ENCODE measurements at places on chromosomes 16 and 17. TPM values are rescaled to one million over a fixed set of nuclear protein-coding genes. Genes with fewer than 3 reads are reported as not detected.
A peak's percentile ranks its signal among the peaks of the same experiment; 100 is the strongest.

MED1 gene
- 35.7 TPM for total RNA-seq

CLEC18C gene
- total RNA-seq: 0.59 TPM

GRCh38 chr16:67034487-67034886 is 5.5 kb downstream of the CBFB start:
- H3K4me3 ChIP-seq: no peak overlapping the region
- no peak overlapping the region for H3K27ac ChIP-seq
- H3K36me3 ChIP-seq: peaks cover 15% of the 10 kb centered on the region
- peaks cover 13% of the 10 kb centered on the region for H3K4me1 ChIP-seq
- DNase-seq: no peak

GRCh38 chr17:80379348-80379747 is 35.6 kb upstream of the ENDOV start:
- H3K27ac ChIP-seq: no peak overlapping the region
- no peak overlapping the region for H3K4me3 ChIP-seq
- H3K4me1 ChIP-seq: no peaks in the 10 kb centered on the region
- H3K27me3 ChIP-seq: no peaks in the 10 kb centered on the region
- DNase-seq: no peak
- H3K36me3 ChIP-seq: peaks cover 6% of the 10 kb centered on the region

- no peak overlapping the region for H3K4me3 ChIP-seq
- peaks cover 27% of the 10 kb centered on the region for H3K27me3 ChIP-seq
- DNase-seq: no peak
- H3K36me3 ChIP-seq: no peaks in the 10 kb centered on the region
- no peaks in the 10 kb centered on the region for H3K4me1 ChIP-seq
- no peak overlapping the region for H3K27ac ChIP-seq
Measured at GRCh38 chr16:77794586-77794985, 6.2 kb downstream of the VAT1L start.

SLC38A8 gene
- total RNA-seq: not detected

DNA sequence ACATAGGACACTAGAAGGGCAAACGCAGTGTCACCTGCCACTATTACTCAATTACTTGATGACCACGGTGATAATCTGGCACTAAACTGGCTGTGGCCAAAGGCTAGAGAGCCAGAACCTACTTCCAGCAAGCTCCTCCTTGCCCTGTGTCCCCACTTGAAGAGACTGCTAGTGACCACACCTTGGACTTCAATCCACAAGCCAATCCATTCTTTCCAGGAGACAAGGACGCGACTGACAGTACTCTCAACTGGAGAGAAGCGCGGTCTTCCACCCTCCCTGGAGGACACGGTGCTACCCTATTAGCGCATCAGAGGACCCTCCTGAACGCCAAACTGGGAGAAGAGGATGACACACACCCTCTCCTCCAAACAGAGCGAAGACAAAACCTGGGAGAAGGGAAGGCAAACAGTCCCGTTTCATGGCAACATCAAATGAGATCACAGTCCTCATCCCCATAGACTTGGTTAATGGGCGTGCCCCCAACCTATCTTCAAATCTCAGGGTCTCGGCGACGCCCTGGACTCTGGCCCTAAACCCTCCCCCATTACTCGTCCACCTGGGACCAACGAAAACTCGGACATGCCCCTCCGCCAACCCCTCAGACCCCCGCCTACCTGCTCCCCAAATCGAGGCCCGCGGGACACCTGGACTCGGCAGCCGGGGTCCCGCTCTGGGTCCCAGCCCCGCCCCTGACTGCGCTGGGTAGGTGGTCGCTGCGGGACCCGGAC is 508 bp downstream of the FLCN start:
- H3K36me3 ChIP-seq: 0 out of 2 replicates have a peak, but pooled peaks cover 8% of the 10 kb centered on the region
- no peaks in the 10 kb centered on the region for H3K27me3 ChIP-seq
- H3K4me1 ChIP-seq: peaks cover 19% of the 10 kb centered on the region
- peak overlapping the region; percentile 87 for H3K4me3 ChIP-seq
- DNase-seq: peak; percentile 30
- H3K27ac ChIP-seq: peak overlapping the region; percentile 82

- H3K4me1 ChIP-seq: no peaks in the 10 kb centered on the region
- no peak for DNase-seq
- no peak overlapping the region for H3K4me3 ChIP-seq
- peaks cover 65% of the 10 kb centered on the region for H3K27me3 ChIP-seq
Measured at GRCh38 chr17:32935726-32936125, 7.8 kb downstream of the TMEM98 start.

CNGB1 gene
- total RNA-seq: 1.1 TPM

DNA sequence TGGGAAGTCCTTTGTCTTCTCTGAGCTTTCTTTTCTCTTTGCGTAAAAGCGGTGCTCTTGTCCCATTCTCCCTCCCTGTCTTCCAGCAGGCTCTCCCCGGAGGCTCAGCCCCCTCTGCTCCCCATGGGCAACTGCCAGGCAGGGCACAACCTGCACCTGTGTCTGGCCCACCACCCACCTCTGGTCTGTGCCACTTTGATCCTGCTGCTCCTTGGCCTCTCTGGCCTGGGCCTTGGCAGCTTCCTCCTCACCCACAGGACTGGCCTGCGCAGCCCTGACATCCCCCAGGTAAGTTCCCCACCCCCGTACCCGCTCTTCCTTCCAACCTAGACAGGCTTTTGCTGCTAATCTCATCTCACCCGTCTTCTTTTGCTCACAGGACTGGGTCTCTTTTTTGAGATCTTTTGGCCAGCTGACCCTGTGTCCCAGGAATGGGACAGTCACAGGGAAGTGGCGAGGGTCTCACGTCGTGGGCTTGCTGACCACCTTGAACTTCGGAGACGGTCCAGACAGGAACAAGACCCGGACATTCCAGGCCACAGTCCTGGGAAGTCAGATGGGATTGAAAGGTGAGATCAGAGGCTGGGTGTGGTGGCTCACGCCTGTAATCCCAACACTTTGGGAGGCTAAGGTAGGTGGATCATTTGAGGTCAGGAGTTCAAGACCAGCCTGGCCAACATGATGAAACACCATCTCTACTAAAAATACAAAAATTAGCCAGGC is 1.3 kb downstream of the TMEM219 start:
- H3K27ac ChIP-seq: no peak overlapping the region
- no peaks in the 10 kb centered on the region for H3K36me3 ChIP-seq
- no peaks in the 10 kb centered on the region for H3K27me3 ChIP-seq

- no peak for DNase-seq
- H3K4me3 ChIP-seq: no peak overlapping the region
- no peak overlapping the region for H3K27ac ChIP-seq
- H3K4me1 ChIP-seq: peaks cover 29% of the 10 kb centered on the region
- no peaks in the 10 kb centered on the region for H3K36me3 ChIP-seq
- no peaks in the 10 kb centered on the region for H3K27me3 ChIP-seq
Measured at GRCh38 chr17:38578229-38579082, 27.3 kb downstream of the SRCIN1 start.

DNA sequence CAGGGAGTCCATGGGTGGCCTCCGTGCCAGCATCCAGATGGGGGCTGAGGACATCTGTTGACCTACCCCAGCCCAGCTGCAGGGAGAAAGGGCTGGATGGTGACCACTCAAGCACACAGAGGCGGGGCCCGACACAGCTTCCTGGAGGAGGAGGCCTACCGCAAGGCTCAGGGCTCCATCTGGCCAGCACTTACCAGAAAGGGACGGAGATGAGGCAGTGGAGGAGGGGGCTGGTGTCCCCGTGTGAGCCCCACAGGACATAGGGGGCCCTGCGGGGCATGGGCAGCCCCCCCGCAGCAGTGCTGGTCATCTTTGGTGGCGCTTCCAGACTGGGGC is 147.5 kb upstream of the CIBAR2 start:
- DNase-seq: no peak
- no peaks in the 10 kb centered on the region for H3K4me1 ChIP-seq
- no peaks in the 10 kb centered on the region for H3K36me3 ChIP-seq
- no peak overlapping the region for H3K4me3 ChIP-seq
- H3K27ac ChIP-seq: no peak overlapping the region
- no peaks in the 10 kb centered on the region for H3K27me3 ChIP-seq

RASL10B gene
- total RNA-seq: 0.11 TPM

DNA sequence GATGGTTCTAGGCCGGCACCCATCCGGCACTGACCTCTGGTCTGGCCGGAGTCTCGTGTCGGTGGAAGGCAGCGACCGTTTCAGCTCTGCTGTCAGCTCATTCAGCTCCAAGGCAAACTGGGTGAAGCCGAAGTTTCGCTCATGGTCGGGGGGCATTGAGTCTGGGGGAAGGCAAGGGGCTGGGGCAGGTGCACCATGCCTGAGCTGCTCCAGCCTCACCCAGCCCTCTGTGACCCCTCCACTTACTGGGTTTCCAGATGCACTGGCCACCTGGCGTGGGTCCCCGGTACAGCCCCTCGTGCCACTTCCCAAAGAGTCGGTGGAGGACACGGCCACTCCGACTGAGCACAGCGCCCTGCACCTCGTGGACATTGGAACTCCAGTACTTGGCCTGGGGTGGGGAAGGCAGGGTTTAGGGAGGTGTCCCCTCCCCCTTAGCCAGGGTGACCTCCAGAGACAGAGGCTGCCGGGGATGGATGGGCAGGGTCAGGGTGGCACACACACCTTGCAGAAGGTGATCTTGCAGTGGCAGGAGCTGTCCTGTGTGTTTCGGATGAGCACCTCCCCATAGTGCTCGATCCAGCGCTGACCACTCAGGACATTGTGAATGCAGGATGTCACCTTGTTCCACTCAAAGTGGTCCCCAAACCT is 12.6 kb downstream of the OSBPL7 start:
- H3K36me3 ChIP-seq: peaks cover 24% of the 10 kb centered on the region
- peaks cover 40% of the 10 kb centered on the region for H3K4me1 ChIP-seq
- H3K27me3 ChIP-seq: no peaks in the 10 kb centered on the region
- H3K27ac ChIP-seq: peak overlapping the region; percentile 97
- H3K4me3 ChIP-seq: no peak overlapping the region

- H3K27ac ChIP-seq: no peak overlapping the region
- DNase-seq: no peak
- peaks cover 31% of the 10 kb centered on the region for H3K4me1 ChIP-seq
- no peak overlapping the region for H3K4me3 ChIP-seq
Measured at GRCh38 chr16:20940871-20941635, 40.5 kb downstream of the LYRM1 start.

- H3K4me3 ChIP-seq: no peak overlapping the region
- H3K4me1 ChIP-seq: no peaks in the 10 kb centered on the region
- H3K27ac ChIP-seq: no peak overlapping the region
- no peaks in the 10 kb centered on the region for H3K36me3 ChIP-seq
- peaks cover 36% of the 10 kb centered on the region for H3K27me3 ChIP-seq
- no peak for DNase-seq
Measured at GRCh38 chr17:36813357-36813756, 123.9 kb upstream of the LHX1 start.

CACNG4 gene
- total RNA-seq: 45.1 TPM

LRRC75A gene
- total RNA-seq: 15.8 TPM

DNA sequence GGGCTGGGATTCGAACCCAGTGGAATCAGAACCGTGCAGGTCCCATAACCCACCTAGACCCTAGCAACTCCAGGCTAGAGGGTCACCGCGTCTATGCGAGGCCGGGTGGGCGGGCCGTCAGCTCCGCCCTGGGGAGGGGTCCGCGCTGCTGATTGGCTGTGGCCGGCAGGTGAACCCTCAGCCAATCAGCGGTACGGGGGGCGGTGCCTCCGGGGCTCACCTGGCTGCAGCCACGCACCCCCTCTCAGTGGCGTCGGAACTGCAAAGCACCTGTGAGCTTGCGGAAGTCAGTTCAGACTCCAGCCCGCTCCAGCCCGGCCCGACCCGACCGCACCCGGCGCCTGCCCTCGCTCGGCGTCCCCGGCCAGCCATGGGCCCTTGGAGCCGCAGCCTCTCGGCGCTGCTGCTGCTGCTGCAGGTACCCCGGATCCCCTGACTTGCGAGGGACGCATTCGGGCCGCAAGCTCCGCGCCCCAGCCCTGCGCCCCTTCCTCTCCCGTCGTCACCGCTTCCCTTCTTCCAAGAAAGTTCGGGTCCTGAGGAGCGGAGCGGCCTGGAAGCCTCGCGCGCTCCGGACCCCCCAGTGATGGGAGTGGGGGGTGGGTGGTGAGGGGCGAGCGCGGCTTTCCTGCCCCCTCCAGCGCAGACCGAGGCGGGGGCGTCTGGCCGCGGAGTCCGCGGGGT is at the start of gene CDH1:
TSS of gene CDH1 (plus strand) at position 247 of the 684 bp plus-strand sequence. CDS start at position 371, 124 bp downstream.
- H3K4me3 ChIP-seq: peak within 1 kb of the TSS; percentile 80
- peak within 1 kb of the TSS; percentile 85 for H3K27ac ChIP-seq
- H3K4me1 ChIP-seq: peaks cover 50% of the 10 kb centered on the region
- peaks cover 7% of the 10 kb centered on the region for H3K36me3 ChIP-seq
- DNase-seq: peak; percentile 94
- no peaks in the 10 kb centered on the region for H3K27me3 ChIP-seq

WFDC1 gene
- total RNA-seq: not detected

- H3K27ac ChIP-seq: no peak overlapping the region
- DNase-seq: no peak
- no peaks in the 10 kb centered on the region for H3K27me3 ChIP-seq
- H3K4me3 ChIP-seq: no peak overlapping the region
- H3K4me1 ChIP-seq: peaks cover 22% of the 10 kb centered on the region
Measured at GRCh38 chr17:15907290-15907689, 37.6 kb upstream of the ADORA2B start.

DNA sequence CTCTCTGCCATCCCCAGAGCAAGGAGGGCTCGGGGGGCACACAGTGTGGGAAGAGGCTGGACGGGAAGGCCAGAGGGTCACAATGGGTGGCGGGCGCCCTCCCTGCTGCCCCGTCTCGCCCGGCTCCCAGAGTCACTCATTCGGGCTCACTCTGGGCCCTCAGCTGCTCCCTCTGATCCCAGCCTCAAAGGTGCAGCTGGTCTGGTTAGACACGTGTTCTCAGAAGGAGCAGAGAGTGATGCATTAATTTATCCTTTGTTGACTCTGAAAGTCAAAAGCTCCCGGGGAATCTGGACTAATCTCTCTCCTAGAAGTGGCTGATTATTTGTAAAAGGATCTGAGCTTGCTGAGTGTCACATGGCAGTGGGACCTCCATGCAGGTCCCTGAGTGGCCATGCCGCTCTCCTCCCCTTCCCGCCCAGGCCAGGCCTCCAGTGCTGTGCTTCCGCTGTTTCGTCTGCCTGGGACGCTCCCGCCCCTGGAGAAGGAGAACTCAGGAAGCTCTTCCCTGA is 87.5 kb downstream of the SEC14L1 start:
- H3K4me3 ChIP-seq: no peak overlapping the region
- DNase-seq: no peak
- H3K27me3 ChIP-seq: no peaks in the 10 kb centered on the region
- no peak overlapping the region for H3K27ac ChIP-seq

- no peak within 1 kb of the TSS for H3K4me3 ChIP-seq
- DNase-seq: no peak
- H3K27ac ChIP-seq: no peak within 1 kb of the TSS
- no peaks in the 10 kb centered on the region for H3K4me1 ChIP-seq
- peaks cover 3% of the 10 kb centered on the region for H3K27me3 ChIP-seq
Measured at GRCh38 chr17:38343608-38344419, at the start of gene GPR179. Gene GPR179, minus strand, starts transcription at chr17:38343956. Its CDS starts 167 bp downstream, at chr17:38343789.

- H3K27ac ChIP-seq: no peak overlapping the region
- H3K27me3 ChIP-seq: peaks cover 92% of the 10 kb centered on the region
- no peaks in the 10 kb centered on the region for H3K4me1 ChIP-seq
- H3K4me3 ChIP-seq: no peak overlapping the region
- H3K36me3 ChIP-seq: no peaks in the 10 kb centered on the region
Measured at GRCh38 chr16:23026784-23027362, 122.4 kb downstream of the USP31 start.
